ENCODE measurements at places on chromosomes 1 and 21. TPM values are rescaled to one million over a fixed set of nuclear protein-coding genes. Genes with fewer than 3 reads are reported as not detected.

The FAM151A gene
- 5.8 TPM for total RNA-seq

The PCAT6 gene
- total RNA-seq: 13.9 TPM

- H3K36me3 ChIP-seq: no peaks in the 10 kb centered on the region
- H3K4me1 ChIP-seq: peaks cover 14% of the 10 kb centered on the region
- no peaks in the 10 kb centered on the region for H3K27me3 ChIP-seq
- H3K4me3 ChIP-seq: peak overlapping the region; percentile 54
- peak; percentile 93 for DNase-seq
Observed at GRCh38 chr1:16055613-16056520, 12.3 kb downstream of the CLCNKB start.

DNA sequence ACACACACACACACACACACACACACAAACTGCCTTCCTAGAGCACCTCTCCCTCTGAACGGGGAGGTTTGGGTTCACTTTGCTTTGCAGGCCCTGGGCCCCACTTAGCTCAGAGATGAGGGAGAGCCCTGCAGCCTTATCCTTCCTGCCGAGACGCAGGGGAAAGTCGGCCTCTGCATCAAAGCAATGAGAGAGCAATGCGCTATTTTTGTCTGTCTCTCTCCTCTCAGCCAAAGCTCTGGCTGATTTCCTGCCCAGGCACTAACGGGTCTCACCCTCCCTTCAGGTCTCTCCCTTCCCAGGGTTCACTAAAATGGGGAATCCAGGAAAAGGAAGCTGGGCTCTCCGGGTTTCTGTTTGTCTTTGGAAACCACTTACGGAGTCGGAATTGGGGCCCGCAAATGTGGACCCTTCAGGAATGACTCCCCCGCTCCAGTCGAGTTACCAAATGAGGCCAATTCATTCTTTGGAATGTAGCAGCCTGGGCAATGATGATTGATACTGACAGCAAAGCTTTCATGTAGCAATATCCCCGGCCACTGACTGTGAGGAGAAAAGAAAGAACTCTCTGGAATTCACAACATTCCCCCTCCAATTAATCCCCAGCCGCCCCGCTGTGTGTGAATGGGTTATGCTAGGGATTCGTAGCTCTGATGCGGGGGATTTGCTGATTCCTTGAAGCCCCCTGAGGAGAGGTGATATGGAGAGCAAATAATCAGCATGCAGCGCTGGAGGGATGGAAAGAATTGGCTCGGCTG is 61.5 kb upstream of the WLS start:
- H3K4me1 ChIP-seq: peaks cover 53% of the 10 kb centered on the region
- DNase-seq: peak; percentile 72
- peaks cover 15% of the 10 kb centered on the region for H3K27me3 ChIP-seq
- no peaks in the 10 kb centered on the region for H3K36me3 ChIP-seq
- peak overlapping the region; percentile 74 for H3K4me3 ChIP-seq

DNA sequence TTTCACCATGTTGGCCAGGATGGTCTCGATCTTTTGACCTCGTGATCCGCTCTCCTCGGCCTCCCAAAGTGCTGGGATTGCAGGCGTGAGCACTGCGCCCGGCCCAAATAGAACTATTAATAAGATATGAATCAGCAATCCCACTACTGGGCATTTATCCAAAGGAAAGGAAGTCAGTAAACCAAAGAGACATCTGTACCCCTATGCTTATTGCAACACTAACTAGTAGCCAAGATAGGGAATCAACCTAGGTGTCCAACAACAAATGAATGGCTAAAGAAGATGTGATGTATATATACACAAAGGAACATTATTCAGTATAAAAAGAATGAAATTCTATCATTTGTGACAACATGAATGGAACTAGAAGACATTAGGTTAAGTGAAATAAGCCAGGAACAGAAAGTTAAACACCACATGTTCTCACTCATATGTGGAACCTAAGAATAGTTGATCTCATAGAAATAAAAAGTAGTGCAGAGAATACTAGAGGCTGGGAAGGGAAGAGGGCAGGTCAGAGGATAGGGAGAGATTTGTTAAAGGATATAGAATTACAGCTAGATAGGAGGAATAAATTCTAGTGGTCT is 48.8 kb downstream of the XPR1 start:
- no peak overlapping the region for H3K4me3 ChIP-seq
- H3K36me3 ChIP-seq: peaks cover 13% of the 10 kb centered on the region
- no peaks in the 10 kb centered on the region for H3K4me1 ChIP-seq
- H3K27me3 ChIP-seq: no peaks in the 10 kb centered on the region

- peak overlapping the region; percentile 75 for H3K27ac ChIP-seq
- H3K4me3 ChIP-seq: no peak overlapping the region
- H3K4me1 ChIP-seq: peaks cover 9% of the 10 kb centered on the region
- no peak for DNase-seq
- peaks cover 5% of the 10 kb centered on the region for H3K36me3 ChIP-seq
Observed at GRCh38 chr1:183619781-183620180, 15.8 kb downstream of the ARPC5 start.

The HPDL gene
- total RNA-seq: 8.6 TPM

- H3K4me1 ChIP-seq: no peaks in the 10 kb centered on the region
- H3K27ac ChIP-seq: no peak overlapping the region
- H3K27me3 ChIP-seq: no peaks in the 10 kb centered on the region
- no peak for DNase-seq
Observed at GRCh38 chr1:155518484-155518883, 44.1 kb downstream of the ASH1L start.

GRCh38 chr1:66350001-66350547 is 183.9 kb upstream of the SGIP1 start:
- no peak overlapping the region for H3K4me3 ChIP-seq
- H3K4me1 ChIP-seq: peaks cover 29% of the 10 kb centered on the region
- no peaks in the 10 kb centered on the region for H3K36me3 ChIP-seq
- H3K27me3 ChIP-seq: peaks cover 15% of the 10 kb centered on the region
- DNase-seq: no peak
- no peak overlapping the region for H3K27ac ChIP-seq

DNA sequence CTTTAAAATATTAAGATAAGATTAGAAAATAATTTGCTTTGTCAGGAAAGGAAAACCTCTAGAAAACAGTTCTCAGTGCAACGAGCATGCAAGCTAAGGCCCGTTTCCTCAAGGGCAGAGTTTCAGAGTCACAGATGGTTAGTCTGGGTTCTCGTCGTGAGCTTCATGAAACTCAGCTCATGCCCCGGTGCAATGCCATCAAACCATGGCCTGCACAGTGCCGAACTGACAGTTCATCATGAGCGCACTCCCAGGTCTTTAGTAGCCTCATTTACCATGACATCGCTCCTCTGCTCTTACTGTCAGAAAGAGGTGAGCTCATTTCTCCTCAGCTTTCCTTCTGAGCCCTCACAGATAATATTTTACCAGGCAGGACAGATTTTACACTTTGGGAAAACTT is 319.2 kb downstream of the NTNG1 start:
- no peaks in the 10 kb centered on the region for H3K27me3 ChIP-seq
- no peak overlapping the region for H3K4me3 ChIP-seq
- H3K36me3 ChIP-seq: no peaks in the 10 kb centered on the region
- no peak overlapping the region for H3K27ac ChIP-seq

The PLXNA2 gene
- total RNA-seq: 80.1 TPM

GRCh38 chr1:236440373-236440772 is 46.3 kb downstream of the EDARADD start:
- no peaks in the 10 kb centered on the region for H3K27me3 ChIP-seq
- no peak overlapping the region for H3K27ac ChIP-seq
- H3K4me3 ChIP-seq: no peak overlapping the region
- no peaks in the 10 kb centered on the region for H3K4me1 ChIP-seq
- DNase-seq: no peak

The RHEX gene
- total RNA-seq: not detected

DNA sequence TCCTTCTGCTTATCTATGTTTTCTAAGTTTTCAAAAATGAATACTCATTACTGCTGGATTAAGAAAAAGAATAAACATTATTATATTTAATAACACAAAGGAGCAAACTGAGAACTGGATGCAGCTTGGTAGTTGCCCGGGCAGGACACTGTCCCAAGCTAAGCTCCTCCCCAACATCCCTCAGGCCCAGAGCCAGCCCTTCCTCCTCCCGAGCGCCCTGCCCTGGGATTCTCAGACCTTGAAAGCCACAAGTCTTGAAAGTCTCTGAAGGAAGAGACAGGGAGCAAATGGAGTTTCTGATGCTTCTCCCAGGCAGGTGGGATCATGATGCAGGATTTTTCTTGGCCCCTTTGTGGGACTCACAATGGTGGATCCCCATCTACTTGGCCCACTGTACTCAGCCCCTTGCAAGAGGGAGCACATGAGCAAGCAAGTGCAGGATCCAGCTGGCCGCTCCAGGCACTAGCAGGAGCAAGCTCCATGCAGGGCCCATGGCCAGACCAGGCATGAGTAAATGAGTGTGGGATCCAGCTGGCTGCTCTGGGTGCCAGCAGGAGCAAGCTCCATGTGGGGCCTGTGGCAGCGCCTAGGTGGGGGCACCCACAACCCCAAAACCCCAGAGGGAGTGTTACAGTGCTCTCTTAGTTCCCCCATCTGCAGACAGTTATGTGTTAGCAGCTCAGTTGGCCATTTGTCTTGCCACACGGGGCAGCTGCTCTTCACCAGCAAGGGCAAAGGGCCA is 32.1 kb upstream of the RAB4A start:
- H3K27me3 ChIP-seq: no peaks in the 10 kb centered on the region
- peaks cover 7% of the 10 kb centered on the region for H3K36me3 ChIP-seq
- H3K27ac ChIP-seq: peak overlapping the region; percentile 63
- no peak for DNase-seq

DNA sequence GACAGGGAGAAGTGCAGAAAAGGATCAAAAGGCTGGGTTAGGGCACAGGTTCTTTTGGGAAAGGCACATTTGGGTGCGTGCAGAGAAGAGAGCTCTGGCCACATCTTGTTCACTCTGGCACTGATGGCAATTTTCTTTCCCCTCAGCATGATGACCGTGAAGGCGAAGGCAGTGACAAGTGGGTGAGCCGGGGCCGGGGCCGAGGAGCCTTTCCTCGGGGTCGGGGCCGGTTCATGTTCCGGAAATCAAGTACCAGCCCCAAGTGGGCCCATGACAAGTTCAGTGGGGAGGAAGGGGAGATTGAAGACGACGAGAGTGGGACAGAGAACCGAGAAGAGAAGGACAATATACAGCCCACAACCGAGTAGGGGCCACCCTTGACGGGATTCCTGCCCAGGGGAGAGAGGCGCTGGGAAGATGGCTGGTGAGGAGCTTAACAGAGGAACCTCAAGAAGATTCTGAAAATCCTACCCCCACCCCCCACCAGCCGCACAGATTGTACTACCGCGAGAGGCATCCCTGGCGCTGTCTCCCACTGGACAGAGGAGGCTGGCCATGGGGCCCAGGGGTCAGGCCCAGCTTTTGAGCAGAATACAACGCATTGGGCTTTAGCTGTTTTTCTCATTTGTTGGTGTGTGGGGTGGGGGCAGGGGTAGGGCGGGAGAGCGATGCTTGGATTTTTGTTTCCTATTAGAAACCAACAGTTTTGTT is 2.4 kb upstream of the SH3D21 start:
- H3K36me3 ChIP-seq: peaks cover 33% of the 10 kb centered on the region
- peaks cover 15% of the 10 kb centered on the region for H3K4me1 ChIP-seq
- peak overlapping the region; percentile 79 for H3K27ac ChIP-seq
- no peak overlapping the region for H3K4me3 ChIP-seq
- H3K27me3 ChIP-seq: peaks cover 2% of the 10 kb centered on the region

GRCh38 chr1:19074361-19074901 is 118.0 kb upstream of the IFFO2 start:
- no peak for DNase-seq
- H3K4me3 ChIP-seq: no peak overlapping the region
- H3K27ac ChIP-seq: peak overlapping the region; percentile 62
- peaks cover 19% of the 10 kb centered on the region for H3K36me3 ChIP-seq
- no peaks in the 10 kb centered on the region for H3K27me3 ChIP-seq

DNA sequence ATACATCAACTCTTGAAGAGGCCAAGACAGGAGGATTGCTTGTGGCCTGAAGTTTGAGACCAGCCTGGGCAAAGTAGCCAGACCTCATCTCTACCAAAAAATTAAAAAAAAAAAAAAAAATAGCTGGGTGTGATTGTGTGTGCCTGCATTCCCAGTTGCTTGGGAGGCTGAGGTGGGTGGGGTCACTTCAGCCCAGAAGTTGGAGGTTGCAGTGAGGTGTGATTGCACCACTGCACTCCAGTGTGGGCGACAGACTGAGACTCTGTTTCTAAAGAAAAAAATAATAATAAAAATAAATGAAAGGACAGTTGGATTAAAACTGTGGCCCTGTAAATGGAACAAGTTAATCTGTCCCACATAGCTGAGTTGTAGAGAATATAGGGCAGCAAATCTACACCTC is 18.9 kb upstream of the ZNF496 start:
- H3K4me3 ChIP-seq: no peak overlapping the region
- H3K27ac ChIP-seq: no peak overlapping the region
- H3K4me1 ChIP-seq: peaks cover 4% of the 10 kb centered on the region
- DNase-seq: no peak

DNA sequence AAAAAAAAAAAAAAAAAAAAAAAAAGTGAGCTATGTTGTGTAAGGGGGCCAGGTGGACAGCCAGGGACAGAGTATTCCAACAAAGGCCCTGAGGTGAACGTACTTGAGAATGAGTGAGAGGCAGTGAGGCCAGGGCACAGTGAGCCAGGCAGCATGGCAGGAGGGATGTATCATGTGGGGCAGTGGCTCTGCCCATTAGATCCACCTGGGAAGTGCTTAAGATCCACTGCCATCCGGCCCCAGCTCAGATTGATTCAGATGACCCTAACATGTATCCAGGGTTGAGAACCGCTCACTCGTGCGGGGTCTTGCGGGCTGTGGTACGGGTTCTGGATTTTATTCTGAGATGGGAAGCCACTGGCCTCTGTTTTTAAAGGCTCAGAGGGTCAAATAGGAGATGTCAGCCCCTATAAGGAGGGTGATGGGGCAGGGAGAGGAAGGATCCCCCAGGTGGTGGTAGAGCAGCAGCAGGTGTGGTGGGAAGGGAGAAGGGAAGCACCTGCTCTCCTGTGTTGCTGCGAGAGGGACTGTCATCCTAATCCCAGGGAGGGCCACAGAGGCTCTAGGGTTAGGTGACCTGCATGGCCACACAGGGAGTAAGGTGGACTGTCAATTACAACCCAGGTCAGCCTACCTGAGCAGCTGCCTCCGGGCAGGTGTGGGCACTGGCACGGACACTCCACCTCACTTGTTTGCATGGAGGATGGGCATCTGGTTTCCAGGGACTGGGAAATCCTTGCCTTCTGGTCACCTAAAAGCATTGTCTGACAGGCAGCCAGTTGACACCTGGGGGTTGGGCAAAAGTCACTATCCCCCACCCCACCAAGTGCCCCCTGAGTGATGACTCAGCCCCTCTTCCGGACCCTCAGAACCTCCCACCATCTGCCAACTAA is 31.6 kb downstream of the CDK18 start:
- no peaks in the 10 kb centered on the region for H3K36me3 ChIP-seq
- H3K4me1 ChIP-seq: peaks cover 22% of the 10 kb centered on the region
- H3K27ac ChIP-seq: no peak overlapping the region

All from type B pancreatic cell (in vitro differentiated cells).